ENCODE measurements at places on chromosomes 6 and 20.
A peak's percentile ranks its signal among the peaks of the same experiment; 100 is the strongest.

- no peak for DNase-seq
Observed at GRCh38 chr6:21095462-21095861, 498.1 kb upstream of the SOX4 start.

DNA sequence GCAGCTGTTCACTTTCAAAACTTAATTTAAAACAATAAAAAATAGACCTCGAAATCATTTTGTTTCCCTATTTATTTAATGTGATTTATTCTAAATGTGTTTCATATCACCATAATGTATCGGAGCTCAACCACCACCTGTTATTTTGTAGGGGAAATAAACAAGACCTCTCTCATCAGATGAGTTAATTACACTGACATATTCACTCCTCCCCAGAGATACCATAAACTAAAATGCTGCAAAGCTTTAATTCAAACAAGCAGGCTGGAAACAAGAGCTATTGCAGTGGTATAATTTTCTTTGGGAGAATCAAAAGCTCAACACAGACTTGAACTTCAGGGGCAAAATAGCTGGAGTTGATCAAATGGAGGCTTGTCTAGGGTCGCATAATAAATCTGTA, 303.5 kb upstream of the TSHZ2 start:
- no peak for DNase-seq

DNA sequence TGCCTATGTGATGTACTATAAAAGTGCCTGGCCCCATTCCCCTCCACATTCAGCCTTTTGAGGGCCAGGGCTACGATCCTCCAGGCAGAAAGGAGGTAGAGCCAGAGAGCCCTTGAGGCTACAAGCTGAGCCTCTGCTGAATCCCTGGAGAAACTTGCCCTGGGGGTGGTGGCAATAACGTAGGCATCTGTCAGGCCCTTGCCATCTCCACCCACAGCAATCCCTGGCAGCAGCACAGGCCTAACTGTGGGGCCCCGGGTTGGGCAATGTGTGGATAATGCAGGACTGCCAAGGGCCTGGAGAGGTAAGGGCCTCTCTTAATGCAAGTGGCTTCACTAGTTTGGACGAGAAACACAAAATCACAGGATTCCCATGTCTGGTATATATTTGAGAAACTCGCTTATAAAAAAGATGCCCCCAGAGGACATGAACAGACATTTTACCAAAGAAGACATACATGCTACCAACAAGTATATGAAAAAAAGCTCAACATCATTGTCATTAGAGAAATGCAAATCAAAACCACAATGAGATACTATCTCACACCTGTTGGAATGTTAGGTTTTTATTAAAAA, 99.0 kb downstream of the QRSL1 start:
- DNase-seq = no peak

DNA sequence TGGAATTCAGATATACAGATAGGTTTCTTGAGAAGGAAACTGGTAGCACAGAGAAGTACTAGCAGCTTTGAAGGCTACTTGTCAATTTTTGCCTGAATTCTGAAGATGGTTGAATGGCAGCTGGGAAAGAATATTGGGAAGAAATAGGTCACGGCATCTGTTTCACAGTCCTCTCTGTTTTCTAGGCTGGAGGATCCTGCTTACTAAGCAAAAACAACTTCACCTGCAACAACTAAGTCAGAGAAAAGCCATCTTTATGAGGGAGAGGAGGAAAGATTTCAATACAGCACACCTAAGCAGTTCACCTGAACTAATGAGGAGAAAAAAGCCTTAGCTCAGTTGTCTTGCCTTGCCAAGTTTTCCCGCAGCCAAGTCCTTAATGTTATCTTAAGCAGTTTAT, 975.5 kb upstream of the EPHA7 start:
- DNase-seq = no peak

- no peak for DNase-seq
Observed at GRCh38 chr6:135036731-135037420, 17.7 kb downstream of the HBS1L start.

- DNase-seq = peak; percentile 82
Observed at GRCh38 chr20:59253325-59253724, 47.1 kb upstream of the EDN3 start.

DNA sequence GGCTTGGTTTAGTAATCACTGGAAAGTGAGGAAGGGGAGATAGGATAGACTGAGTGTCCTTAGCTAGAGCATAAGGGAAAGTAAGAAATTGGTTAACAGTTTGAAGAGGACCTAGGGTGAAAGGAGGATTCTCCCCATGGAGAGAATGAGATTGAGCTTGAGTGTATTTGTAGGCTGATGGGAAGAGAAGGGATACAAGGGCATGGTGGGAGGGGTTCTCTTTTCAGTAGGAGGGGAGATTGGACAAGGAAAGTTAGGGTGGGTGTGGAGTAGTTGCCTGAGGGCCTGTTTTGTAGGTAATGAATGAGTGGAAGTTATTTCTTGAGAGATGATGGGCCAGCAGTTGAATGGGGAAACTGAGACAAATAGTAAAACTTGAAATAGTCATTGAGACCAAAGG, 1.9 kb downstream of the TRMT11 start:
- no peak for DNase-seq

DNA sequence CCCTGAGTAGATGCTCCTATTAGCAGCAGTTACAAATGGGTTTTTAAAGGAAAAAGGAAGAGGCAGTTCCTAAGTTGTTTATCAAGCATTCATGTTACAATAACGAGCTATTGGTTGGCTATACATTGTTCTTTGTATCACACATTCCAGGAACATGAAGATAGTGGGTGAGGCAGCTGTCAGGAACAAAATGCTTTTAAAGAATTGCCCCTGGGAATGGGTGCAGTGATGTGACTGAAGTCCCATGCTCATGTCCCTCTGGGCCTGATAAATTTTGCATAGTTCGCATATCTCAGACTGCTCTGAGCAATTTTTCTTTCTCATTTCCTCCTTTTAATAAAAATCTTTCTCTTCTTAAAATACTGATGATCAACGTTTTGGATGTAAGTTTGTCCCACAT, 3.7 kb downstream of the ENPP1 start:
- no peak for DNase-seq

DNA sequence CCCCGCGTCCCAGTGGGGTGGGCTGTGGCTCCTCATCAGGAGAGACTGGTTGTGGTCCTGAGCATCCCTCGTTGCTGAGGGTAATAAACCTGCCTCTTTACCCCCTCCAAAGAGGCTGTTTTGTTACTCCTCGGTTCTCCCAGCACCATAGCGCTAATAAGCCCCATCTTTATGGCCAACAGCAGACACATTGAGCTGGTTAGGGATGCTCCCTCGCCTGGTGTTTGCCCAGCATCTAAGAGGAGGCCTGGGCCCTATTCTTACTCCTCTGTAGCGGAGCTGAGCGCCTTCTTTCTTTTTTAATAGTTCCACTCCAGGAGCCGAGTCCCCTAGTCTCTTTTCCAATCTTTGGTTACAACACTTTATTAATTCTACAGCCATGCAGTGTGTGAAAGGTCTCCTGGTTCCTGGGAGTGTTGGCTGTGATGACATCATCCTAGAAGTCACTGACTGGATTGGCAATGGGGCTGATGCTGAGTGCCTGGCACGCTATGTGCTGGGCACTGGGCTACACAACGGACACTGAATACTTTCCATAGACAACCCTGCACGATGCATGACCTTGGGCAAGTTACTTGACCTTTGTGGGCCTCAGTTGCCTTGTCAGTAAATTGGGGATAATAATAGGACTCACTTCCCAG, 50.6 kb upstream of the CCDC167 start:
- DNase-seq = no peak

DNA sequence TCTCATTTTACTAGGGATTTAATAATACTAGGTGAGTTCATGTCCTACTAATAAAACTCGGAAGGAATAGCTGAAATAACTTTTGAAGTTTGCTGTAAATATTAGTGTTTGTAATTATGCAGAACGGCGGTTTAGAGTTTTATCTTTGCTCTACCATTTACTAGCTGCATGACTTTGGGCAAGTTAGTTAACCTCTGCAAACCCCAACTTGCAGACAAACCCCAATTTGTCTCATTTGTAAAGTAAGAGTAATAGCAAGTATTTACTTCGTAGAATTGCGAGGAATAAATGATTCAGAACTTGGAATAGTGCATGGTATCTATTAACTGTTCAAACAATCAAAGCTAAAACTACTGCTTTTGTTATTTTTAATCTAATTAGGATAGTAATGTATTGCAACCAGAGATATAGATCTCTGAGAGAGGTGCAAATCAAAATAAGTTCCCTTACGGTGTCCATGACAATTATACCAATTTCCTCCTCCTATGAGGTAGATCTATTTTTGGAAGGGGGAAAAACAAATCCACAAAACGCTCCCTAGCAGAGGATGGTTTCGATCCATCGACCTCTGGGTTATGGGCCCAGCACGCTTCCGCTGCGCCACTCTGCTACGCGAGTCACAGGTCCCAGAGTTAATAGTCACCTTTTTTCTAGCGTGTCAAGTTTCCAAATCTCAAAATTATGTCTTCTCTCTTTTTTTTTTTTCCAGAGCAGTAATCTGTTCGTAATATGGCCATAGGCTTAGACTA, 35.1 kb upstream of the BTN3A2 start:
- DNase-seq = peak; percentile 84

GRCh38 chr20:38315290-38315966, 11.5 kb downstream of the BPI start:
- DNase-seq = no peak

DNA sequence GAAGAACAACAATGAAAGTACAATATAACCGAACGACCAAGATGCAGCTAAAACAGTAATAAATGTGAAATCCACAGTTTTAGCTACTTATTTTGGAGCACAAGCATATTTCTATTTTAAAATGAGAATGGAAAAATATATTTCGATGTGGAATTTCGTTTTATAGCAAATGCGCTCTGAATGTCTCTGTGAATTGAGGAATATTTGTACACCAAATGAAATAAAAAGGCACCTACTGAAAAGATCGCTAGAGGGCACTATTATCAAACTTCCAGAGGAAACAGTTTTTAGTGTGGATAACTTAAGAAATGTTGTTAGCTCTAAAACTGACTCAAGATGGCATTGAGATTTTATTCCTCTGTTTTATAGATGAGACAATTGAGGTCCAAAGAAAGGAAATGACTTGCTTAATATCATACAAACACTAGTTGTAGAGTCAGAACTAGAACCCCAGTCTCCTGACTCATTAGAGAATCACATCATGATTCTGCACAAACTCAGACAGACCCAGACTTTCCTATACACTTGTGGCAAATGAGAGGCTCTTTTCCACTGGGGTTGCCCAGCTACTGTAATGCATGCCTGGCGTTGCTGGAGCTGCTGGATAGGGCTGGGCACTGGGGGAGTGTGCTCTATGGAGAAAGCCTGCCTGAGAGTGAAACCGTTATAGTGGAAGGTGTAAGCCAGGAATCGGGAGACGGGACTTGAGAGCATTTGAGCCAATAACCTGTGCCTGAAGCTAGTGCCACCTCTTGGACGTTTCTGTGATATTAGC, 51.9 kb downstream of the GCLC start:
- DNase-seq = peak; percentile 83

GRCh38 chr6:160462551-160463109, 114.5 kb downstream of the SLC22A3 start:
- DNase-seq = peak; percentile 89

DNA sequence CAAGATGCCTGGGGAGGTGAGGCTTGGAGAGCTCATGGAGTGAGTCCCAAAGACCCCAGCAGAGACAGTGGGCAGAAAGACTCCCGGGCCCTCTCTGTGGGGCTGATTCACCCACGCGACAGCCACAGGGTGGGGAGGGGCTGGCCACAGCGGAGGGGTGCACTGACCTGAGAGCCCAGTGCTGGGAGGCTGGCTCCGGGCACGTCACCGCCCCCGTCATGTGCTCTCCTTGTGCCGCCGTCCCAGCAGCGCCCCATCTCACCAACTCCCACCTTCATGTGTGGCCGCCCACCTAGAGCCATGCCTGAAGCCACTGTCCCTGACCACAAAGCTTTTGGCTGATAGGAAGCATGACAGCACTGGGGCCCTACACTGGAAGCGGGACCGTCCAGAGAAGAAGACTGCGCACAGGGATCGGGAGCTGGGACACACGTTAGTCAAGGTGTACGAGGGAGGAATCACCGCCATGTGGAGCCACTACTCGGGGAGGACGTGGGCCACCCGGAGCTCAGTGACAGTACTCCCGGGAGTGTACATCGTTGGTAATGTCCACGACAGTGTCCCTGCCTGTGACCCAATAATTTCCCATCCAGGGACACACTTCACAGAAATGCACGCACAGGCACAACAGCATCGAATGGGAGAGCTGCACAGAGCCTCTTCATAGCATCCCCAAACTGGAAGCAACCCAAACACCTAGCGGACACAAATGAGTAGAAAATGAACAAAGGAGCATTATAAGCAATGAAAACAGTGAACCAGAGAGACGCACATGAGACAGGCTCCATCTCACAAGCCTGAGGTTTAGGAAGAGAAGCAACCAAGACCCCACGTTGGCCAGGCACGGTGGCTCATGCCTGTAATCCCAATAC, 28.4 kb upstream of the FOXC1 start:
- DNase-seq = no peak

- peak; percentile 21 for DNase-seq
Observed at GRCh38 chr6:32807020-32807580, 9.7 kb downstream of the HLA-DOB start.

- no peak for DNase-seq
Observed at GRCh38 chr6:154815938-154816820, 83.0 kb downstream of the SCAF8 start.

DNA sequence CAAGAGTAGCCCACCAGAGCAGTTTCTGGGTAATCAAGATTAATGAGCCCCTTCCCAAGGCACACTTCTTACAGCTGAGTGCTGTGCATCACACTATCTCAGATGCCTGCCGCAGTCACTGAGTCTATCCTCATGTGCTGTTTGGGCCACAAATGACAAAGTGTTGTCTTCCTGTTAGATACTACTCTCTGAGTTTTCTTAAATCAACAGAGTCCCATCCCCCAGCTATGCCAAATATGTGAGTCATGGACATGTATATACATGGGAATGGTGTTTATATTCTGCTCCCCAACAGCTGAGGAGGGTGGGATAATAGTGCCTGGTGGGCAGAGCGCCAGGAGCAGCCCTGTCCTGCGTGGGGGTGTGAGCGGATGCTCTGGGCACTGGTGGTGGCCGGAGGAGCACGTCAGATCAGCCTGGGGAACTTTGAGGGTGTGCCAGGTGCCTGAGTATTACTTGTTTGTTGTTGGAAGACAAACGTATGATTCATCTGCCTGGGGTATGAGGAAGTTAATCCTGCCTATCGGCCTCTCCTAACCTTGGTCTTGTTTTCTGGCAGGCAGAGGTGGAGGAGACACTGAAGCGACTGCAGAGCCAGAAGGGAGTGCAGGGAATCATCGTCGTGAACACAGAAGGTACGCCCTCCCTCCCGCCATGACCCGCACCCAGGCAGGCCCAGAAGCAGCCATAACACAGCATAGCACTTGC, 9.6 kb downstream of the DYNLRB1 start:
- no peak for DNase-seq

DNA sequence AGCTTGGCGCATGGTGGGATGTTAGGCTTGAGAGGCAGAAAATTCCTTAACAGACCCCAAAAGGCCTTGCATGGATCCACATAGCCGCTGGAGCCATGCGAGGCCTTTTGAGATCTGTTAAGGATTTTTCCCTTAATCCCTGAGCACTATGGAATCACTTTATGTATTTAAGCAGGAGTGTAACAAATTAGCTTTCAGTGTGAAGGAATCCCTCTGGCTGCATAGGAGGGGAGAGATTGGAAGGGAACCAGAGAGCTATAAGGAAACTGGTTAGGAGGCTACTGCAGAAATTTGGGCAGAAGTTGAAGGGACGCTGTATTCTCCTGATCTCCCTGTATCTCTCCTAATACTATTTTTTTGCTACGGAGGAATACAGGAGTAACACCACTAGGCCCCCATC, 23.1 kb upstream of the NEDD9 start:
- DNase-seq = no peak

- DNase-seq = peak; percentile 69
Observed at GRCh38 chr20:29873946-29874345, 1383.5 kb upstream of the DEFB115 start.

- no peak for DNase-seq
Observed at GRCh38 chr6:121944354-121944753, 455.1 kb upstream of the HSF2 start.

Data from hematopoietic multipotent progenitor cell treated with erythropoietin and hydrocortisone succinate and interleukin-3 and kit ligand, for 4 days (in vitro differentiated cells).